ENCODE measurements at places on chromosomes 3 and 15.

DNA sequence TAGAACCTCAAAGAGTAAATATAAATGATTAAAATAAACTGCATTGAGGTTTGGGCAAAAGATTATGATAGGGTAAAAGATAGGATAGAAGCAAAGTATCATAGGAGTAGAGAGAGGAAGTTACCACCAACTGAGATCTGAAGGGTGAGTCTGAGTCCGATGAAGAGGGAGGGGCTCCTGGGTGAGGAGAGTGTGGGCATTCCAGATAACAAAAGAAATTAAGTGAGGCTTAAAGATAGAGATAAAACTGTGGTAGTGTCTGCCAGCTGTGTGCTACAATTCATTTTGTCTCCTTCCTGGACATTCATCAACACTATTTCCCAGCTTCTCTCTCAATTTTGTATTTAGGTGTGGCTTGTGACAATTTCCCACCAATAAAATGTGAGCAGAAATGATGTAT, 343.0 kb upstream of the PLSCR5 start:
- DNase-seq = no peak

DNA sequence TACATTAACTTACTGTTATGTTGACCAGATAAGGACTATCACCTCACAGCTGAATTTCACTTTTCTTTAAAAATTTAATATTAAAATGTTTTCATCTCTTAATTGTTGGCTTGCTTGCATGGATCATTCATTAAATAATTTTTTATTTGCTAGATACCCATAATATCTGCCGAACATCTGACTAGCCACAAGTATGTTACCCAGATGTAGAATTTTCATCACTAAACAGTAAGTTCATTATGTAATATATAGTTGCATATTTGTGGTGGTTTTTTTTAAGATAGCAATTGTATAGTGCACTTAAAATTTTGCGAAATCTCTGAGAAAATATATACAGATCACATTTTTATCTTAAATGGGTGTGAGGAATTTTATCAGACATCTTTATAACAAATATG, 190.4 kb downstream of the MBNL1 start:
- DNase-seq = no peak

GRCh38 chr15:74800559-74801094, 12.0 kb upstream of the LMAN1L start:
- DNase-seq = no peak

DNA sequence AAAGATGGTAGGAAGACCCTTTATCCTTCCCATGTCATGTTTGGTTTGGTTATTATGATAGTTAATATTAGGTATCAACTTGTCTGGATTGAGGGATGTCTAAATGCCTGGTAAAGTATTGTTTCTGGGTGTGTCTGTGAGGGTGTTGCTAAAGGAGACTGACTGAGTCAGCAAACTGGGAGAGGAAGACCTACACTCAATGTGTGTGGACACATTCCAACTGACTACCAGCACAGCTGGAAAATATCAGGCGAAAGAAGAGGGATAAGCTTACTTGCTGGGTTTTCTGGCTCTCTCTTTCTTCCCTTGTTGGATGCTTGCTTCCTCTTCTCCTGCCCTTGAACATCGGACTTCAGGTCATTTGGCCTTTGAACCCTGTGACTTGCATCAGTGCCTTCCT, 1227.6 kb upstream of the EPHA6 start:
- no peak for DNase-seq

- no peak for DNase-seq
These were observed 20.7 kb downstream of the POPDC2 start for GRCh38 chr3:119639494-119640350.

DNA sequence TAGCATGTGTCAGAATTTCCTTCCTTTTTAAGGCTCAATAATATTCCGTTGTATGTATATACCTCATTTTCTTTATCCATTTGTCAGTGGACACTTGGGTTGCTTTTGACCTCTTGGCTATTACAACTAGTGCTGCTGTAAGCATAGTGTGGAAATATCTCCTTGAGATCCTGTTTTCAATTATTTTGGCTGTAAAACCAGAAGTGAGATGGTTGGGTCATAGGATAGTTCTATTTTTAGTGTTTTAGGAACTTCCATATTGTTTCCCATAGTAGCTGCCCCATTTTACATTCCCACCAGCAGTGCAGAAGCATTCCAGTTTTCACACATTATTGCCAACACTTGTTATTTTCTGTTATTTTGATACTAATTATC, 70.4 kb upstream of the C15orf39 start:
- no peak for DNase-seq

DNA sequence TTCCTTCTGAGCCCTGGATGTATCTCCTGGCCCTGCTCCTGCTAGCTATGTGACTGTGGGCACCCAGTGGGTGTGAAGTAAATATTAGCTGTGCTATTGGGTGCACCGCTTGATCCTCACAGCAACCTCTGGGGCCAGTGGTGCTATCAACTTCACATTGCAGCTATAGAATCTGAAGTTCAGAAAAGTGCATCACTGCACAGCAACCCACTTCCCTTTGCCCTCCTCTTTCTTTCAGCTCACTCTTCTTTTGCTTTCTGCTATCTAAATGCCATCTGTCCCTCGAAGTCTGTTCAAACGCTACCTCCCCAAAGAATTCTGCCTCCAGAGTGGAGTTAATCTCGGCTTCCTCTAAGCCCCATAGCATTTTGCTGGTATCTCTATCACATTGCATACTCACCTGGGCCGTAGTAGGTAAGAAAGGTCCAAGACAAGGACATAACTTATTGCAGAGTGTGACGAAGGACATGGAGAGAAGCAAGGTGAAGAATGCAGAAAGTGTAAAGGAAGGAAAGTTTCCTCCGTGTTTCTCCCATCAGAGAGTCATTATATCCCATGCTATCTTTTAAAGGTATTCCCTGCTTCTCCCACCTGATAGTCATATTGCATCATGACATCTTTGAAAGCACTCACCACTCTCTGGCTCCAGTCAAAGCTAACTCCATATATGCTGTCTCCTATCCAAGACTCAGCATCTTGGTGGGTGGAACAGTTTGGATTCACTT, 57.1 kb upstream of the BCL6 start:
- no peak for DNase-seq

- DNase-seq = no peak
These were observed 3.9 kb downstream of the SEMA7A start for GRCh38 chr15:74429781-74430400.

DNA sequence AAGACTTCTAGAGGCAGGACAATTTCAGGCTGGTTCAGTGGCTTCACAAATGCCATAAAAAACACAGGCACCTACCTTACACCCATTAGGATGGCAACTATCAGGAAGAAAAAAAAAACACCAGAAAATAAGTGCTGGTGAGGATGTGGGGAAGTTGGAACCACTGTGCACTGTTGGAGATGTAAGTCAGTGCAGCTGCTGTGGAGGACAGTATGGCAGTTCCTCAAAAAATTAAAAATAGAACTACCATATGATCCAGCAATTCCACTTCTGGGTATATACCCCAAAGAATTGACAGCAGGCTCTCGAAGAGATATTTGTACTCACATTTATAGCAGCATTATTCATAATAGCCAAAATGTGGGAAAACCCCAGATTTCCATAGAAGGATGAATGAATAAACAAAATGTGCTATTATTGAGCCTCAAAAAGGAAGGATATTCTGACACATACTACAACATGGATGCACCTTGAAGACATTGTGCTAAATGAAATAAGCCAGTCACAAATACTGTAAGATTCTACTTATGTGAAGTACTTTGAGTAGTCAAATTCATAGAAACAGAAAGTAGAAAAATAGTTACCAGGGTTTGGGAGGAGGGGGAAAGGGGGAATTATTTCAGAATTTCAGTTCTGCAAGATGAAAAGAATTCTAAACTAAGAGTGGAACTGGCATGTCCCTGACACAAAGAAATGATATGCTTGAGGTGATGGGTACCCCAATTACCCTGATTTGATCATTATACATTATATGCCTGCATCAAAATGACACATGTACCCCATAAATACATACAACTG, 40.9 kb downstream of the NR1D2 start:
- no peak for DNase-seq

DNA sequence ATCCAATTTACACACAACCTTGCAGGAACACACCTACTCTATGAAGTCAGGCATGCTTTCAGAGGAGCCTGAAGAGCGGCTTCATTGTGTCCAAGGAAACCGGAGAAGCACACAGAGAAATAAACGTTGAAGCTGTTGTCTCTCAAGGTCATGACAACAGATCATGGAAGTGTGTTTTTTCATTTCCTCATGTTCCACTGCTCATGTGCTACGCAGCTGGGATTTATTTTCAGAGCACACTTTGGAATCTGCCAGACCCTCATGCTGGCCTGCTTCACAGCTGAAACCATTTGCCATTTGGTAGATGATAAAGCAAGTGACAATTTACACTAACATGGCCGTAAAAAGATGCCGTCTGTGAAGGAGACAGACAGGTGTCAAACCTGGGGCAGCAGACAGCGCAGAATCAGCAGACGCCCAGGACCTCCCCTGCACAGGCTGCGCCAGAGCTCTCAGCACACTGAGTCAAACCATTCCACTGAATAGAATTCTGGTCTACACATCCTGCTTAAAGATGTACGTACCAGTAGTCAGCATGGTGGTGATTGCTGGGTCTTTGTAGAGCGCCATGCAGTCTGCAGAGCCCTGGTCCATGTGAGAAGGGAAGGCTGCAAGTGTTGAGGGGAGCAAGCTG, 99.3 kb downstream of the ARNT2 start:
- DNase-seq = no peak

DNA sequence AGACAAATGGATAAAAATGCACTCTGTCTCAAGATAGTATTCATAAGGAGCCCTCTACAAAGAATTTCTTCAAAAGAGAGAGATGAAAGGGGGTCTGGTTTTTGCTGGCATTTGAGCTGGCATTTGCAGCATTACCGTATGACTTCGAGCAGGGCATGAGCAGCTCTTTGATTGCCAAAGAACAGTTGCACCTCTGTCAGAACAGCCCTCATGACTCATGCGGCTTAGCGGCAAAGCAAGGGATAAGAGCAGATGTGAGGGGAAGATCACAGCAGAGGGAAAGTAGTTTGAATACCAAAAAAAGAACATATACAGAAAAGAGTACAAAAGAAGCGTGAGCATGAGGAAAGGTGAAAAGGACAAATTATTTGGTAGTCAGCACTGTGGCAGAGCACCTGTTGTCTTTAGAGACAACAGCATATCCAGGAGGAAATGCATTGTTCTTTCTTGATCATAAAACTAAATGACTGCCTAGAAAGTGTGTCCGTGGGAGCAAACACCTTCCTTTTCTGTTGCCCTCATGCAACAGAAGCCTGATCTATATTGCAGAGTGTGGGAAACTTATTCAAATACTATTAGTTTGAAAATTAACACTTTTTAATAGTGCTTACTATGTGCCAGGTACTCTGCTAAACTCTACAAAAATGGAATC, 80.5 kb upstream of the SLC24A5 start:
- no peak for DNase-seq

GRCh38 chr3:101695779-101696372, 9.4 kb upstream of the RPL24 start:
- no peak for DNase-seq

DNA sequence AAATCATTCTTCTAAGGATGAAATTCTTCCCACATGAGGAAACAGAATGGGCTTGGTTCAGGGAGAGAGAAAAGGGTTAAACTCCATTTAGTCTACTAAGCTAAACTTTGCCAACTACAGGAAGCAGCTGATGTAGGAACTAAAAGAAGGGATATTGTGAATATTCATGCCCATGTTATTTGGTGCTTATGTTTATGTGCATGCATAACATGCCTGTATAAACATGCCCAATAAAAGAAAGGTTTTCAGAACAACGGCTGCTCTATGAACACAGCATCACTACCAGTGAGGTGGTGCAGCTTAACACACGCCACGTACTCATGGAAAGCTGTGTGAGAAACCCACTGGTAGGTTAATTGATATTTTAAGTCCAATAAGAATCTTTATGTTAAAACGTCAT, 59.4 kb upstream of the VGLL4 start:
- DNase-seq = no peak

DNA sequence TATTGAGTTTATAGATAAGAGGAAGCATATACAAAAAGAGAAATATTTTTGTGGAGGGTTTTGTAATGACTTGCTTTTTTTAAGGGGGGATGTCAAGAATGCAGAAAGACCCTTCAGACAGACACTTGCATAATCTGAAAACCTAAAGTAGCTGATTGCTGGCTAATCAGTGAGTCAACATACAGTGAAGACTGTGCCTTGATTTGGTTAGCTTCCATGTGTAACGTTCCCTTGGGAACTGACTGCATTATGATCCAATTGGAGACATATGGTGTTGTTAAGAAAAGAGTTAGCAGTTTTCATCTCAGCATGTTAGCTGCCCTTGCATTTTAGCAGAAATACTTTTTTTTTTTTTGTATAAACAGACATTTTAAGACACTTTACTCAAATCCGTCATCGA, 483.2 kb downstream of the RBMS3 start:
- no peak for DNase-seq

DNA sequence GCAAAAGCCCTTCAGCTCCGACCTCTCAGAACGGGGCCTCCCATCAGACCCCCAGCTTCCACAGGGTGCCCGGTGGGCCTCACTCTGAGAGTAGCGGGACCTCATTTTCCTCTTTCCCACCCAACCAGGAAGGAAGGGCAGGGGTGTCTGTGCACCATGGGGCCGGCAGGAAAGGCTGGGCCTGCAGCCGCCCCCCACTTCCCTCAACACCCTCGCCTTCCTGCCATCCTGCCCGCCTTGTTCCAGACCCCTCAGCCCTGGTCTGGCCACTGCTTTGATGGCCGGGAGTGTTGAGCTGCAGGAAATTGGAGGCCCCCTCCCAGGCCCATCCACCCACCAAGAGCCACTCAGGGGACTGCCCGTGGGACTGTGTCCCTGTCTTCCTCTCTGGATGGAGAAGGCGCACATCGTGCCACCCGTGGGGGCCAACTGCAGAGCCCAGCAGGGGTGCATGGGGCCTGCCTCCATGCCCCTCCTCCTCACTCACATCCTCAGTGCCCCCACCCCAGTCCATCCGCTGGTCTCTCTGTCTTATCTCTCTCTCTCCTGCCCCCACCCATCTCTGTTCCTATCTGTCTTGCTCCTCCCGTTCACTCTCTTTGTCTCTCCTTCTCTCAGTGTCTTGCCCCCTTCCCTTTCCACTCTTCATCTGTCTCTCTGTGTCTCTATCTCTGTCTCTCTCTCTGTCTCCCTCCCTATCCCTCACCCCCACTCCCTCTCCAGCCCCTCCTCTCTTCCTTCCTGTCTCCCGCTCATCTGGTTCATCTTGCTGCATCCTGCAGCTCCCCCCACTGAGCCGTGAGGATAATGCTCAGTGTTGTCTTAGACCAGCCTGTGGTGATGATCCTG, 1.8 kb upstream of the PLXND1 start:
- no peak for DNase-seq

DNA sequence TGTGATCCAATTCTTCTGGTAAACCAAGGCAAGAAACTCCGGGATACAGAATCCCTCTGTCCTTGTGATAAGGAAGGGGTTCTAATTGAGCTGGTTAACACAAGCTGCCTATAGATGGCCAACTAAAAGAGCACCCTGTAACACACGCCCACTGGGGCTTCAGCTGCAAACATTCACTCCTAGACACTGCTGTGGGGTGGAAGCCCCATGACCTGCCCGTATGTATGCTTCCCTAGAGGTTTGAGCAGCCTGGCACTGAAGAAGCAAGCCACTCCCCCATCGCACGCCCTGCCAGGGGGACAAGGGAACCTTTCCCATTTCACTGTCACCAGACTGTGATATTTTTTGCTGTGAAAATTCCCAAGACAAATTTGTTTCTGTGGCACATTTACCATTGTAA, 516.9 kb upstream of the GOLIM4 start:
- no peak for DNase-seq
